ENCODE measurements at places on chromosomes 6 and 20.

GRCh38 chr20:34951252-34951651 is 4.4 kb downstream of the GSS start:
- no peak for DNase-seq

GRCh38 chr20:32839227-32839981 is 19.3 kb upstream of the EFCAB8 start:
- DNase-seq, result no peak

DNA sequence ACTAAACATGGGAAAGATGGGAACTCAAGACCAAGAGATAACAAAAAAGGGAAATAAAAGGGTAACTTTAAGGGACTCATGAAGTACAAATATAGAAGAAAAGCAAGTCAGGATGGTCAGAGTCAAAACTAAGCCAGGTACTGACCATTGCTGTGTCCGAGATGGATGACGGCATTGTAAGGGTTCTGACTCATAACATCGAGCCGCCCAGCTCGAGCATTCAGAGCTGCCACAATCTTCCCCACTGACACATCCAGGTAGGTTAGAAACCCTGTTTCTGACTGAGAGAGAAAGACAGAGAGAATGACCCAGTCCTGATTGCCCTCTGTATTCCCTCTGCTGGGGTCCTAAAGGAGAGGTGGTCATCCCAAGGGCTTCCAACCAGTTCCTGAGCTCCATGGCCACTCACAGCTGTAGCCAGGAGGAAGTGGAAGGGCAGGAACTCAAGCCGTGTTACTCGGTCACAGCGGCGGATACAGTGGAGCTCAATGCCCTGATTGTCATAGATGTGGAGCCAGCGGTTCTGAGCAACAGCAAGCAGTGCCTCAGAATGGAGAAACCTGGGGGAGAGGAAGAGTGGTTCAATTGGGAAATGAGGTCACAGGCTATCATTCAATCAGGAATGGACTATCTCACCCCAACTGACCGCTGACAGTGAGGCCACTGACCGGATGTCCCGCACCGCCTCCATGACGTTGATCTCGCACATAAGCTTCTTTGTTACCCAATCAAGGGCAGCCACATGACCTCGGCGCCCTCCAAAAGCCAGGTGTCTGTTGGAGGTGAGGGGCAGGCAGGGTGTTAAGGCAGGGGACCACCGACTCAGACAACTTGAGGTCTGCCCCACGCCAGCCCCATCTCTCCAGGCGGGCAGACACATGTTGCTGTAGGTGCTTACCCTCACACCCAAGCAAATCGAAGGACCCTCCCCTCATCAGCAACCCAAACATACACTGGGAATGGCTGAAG is 1.8 kb downstream of the WDR46 start:
- DNase-seq, result no peak

- peak; percentile 24 for DNase-seq
Observed at GRCh38 chr6:29005183-29005885, at the start of gene ZNF311. Gene ZNF311, minus strand, starts transcription at chr6:29005315. Its CDS starts 1,361 bp downstream, at chr6:29003954.

DNA sequence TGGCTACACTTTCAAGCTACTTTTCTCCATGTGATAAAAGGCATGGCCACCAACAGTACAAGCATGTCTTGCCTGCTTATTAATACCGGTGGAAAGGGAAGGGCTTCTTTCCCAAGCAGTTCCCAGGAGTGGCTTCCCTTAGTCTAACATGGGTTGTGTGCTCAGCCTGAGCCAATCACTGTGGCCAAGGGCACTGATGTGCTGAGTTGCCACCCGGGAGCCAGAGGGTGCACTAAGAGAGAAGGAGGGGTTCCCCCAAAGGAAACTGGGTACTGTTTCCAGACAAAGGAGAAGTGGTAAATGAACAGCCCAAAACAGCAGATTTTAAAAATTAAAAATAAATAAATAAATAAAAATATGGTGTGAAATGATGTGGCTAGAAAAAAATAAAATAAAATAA is 68.5 kb downstream of the BANF2 start:
- no peak for DNase-seq

DNA sequence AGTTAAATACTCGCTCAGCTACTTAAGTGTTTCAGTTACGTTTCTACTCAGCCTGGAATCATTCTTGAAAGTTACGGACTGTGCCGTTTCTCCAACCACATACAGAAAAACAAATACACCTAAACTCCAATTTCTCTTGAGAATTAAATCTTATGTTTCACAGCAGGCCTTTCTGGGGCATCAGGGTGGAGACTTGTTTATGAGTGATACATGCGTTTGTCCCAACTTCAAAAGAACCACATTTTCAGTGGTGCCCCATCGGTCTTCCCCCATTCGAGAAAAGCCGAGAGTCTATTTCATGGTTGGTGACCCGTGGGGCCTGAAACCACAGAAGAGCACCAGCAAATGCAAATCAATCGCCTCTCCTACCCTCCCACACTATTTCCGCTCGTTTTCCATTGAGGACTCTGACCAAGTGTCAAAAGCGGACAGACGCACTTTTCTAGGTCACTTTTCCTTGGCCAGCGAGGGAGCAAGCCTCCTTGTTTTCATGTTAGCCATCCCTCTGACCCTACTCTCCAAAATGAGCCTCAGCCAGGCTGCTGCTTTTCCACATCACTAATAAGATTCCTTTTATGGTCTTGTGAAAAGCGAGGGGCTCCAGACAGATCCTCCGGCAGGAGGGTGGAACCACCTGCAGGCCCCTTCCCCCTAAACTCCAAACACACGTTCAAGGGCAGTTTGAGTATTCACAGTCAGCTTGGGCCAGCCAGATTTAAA is 3.1 kb downstream of the JAG1 start:
- DNase-seq, result no peak

DNA sequence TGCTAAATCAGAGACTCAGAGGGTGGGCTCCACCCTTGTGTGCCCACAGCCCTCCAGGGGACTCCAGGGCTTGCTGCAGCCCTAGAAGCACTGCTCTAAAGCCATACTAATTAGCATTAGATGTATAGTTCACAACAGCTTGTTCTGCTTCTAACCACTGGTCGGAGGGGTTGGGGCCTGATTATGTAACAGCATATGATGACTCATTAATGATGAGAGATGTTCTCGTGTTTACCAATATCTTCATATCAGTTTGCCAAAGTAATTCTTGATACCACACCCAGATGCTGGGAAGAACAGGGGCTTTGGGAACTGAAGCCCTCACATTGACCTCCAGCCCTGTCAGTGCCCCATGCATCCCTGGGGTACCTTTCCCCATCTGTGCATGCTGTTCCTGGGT is 104.1 kb upstream of the FOXA2 start:
- DNase-seq, result no peak

GRCh38 chr20:45861221-45862075 is 4.0 kb downstream of the ZSWIM3 start:
- no peak for DNase-seq

DNA sequence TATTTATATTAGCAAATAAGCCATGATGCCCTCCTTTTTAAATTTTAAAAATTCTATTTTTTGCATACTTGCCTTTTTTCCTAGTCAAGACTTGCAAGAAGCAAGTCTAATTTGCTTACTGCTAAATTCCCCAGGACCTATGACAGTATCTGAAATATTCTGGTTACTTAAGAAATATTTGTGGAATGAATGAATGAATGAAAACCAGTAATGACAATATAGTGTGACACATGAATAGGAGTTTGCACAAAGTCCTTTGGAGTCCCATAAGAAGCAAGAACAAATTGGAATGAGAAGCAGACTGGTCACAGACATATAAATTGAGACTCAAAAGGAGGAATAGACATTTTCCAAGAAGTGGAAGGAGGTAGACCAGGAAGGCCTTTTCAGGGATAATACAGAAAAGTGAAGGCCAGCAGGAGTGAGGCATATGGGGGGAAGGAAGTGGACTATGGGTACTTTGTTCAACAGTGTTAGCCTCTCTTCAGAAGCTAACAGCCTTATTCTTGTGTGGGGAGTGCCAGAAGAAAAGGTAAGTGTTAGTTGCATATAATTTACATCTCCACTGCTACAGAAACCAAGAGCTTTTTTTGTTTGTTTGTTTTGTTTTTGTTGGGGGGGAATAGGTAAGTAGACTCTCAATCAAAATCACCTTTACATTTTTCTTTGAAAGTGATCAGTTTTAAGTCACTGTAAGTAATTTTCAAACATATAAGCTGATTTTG is 93.6 kb upstream of the FAM184A start:
- DNase-seq, result no peak

DNA sequence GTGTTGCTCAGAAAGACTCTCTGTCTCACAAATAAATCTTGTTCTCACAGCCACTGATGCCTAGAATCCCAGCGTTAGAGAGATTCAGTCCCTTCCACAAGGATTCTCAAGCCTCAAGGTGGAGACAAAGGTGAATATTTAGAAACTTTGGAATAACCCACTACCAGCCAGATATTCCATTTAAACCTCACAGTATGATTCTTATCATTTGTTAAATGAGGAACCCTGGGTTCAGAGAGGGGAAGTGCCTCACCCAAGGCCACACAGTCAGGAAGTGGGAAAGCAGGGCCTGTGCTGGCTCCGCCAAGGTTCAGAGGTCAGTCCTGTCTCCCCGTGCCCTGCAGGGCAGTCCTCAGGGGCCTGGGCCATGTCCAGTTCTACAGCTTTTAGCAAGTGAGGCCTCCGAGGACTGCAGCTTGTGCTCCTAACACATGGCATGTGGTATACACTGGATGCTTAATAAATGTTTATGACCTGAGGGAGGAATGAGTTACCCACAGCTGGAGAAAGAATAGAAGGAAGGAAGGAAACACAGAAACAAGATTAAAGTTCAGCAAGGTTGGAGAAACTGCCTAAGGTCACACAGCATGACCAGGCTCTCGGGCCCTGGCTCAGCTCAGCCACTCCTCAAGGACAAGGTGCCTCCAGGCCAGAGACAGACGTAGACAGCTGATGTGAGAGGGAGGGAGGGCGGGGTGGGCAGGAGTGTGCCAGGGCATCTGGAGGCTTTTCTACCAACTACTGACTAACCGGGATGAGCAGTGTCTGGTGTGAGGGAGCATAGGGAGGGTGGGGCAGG is 3.9 kb upstream of the TGM2 start:
- DNase-seq, result no peak

DNA sequence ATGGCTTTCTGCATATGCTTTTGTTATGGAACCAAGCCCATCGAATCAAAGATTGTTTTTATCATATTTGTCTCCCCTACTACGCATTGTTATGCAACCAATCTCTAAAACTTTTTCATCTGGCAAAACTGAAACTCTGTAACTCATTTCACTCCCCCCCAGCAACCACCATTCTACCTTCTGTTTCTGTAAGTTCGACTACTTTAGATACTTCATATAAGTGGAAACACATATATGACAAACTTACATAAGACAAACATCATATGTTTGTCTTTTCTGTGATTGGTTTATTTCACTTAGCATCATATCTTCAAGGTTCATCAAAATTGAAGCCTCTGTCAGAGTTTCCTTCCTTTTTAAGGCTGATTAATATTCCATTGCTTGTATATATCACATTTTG is 34.8 kb downstream of the CEP57L1 start:
- DNase-seq, result no peak

GRCh38 chr6:157813191-157813590 is 9.9 kb upstream of the SNX9 start:
- no peak for DNase-seq

GRCh38 chr6:33521489-33522091 is 58.5 kb downstream of the BAK1 start:
- DNase-seq, result no peak

DNA sequence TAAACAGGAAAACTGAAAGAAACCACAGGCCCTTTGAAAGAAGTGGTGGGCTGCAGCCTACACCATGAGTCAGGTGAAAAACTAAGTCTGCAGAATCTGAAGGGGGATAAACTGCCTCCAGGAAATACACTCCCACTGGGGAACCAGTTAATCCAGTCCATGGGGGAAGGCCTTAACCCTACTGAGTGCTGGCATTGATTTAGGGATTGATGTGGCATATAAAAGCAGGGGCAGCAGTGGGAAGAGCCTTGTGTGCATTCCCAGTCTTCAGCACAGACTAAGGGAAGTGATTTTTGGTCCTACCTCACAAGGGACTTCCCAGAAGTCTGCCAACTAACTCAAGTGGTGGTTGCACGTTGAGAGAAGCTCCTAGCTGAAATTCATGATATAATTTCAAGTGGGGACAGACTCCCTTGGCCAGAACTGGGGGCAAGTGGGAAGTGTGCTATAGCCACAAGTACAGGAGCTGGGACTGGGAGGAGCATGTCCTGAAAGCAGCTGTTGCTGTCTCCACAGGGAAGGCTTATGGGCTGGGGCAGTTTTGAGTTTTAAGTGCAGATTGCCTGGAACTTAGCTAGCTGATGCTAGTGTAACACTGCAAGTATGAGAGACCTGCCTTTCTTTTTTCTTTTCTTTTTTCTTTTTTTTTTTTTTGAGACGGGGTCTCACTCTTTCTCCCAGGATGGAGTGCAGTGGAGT is 31.2 kb downstream of the CITED2 start:
- no peak for DNase-seq

Data from stimulated activated CD4-positive, alpha-beta T cell treated with anti-CD3 and anti-CD28 coated beads, Interleukin-12 subunit alpha, Interleukin-12 subunit beta, amount 100 ng/mL, for 4 hours (primary cell).